ENCODE measurements at places on chromosomes 11 and 22.

- no peak for DNase-seq
Measured at GRCh38 chr11:35066783-35067423, 72.1 kb upstream of the CD44 start.

GRCh38 chr11:50182486-50182885 lies 149.8 kb downstream of the OR4C45 start:
- DNase-seq: no peak

DNA sequence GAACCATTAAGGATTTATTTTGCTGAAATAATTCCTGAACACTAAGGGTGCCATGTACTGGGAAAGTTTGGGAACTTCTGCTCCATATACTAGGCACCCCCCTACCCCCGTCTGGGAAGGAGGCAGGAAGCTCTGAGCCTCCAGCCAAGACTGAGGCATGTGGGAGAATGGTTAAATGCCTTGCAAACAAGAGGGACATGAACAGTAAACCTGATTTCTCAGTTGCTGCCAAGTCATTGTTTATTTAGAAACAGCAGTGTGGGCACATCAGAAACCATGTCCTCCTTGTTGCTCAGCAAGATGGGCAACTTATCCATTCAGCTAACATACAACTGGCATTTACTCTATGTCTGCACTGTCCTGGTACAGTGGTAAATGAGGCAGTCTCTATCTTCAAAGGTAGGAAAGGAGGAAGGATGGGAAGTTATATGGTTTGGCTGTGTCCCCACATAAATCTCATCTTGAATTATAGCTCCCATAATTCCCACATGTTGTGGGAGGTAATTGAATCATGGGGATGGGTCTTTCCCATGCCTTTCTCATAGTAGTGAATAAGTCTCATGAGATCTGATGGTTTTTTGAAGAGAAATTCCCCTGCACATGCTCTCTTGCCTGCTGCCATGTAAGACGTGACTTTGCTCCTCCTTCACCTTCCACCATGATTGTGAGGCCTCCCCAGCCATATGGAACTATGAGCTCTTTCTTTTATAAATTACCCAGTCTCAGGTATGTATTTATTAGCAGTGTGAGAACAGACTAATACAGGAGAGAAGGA lies 459.1 kb downstream of the MIAT start:
- DNase-seq: no peak

DNA sequence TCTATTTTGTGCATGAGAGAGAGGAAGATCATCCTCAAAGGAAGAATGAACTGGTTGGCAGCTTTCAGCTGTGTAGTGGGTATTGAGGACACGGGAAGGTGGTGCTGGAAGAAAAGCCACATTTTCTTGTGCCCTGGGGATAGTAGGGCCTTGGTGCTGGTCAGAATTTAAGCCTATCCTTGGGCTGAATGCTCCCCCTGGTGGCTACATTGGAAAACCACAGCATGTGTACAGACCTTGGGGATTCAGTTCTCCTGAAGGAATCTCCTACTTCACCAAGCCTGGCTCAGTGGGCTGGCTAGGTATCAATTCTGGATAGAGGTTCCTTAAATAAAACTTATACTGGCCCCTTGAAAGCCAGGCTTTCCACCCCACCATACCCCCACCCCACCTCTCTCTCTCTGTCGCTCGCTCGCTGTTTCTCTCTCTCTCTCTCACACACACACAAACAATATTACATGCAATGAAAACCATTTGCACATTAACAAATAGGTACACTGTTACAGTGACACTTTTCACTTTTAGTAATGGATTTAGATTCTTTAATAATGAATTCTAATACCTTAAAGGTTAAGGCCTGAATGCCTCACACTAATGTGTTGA lies 2.8 kb upstream of the OR51M1 start:
- peak; percentile 43 for DNase-seq

- DNase-seq: no peak
Measured at GRCh38 chr11:123760894-123761293, 6.6 kb upstream of the OR6X1 start.

DNA sequence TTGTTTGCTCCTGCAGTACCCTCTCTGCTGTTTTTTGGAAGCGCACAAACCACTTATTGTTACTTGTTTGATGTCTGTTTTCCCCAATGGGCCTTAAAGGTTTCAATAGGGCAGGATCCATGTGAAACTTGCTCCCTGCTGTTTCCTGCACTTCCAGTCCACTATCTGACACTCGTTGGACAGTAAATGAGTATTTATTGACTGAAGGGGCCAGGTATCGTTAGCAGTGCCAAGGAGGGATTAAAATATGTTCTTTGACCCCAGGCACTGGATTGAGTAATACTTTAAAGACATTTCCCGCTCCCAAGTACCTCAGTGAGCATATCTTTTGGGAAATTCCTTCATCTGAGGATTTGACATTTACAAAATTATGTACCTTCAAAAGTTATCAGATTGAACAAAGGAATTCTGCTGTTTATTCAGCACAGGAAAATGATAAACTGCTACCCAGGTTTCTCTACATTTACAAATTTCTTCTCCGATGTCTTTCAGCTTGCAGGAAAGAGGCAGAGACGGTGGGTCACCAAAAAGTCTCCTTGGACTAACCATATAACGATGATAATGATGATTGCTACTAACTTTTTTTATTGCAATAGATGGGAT lies 23.3 kb upstream of the OR9Q2 start:
- DNase-seq: no peak

DNA sequence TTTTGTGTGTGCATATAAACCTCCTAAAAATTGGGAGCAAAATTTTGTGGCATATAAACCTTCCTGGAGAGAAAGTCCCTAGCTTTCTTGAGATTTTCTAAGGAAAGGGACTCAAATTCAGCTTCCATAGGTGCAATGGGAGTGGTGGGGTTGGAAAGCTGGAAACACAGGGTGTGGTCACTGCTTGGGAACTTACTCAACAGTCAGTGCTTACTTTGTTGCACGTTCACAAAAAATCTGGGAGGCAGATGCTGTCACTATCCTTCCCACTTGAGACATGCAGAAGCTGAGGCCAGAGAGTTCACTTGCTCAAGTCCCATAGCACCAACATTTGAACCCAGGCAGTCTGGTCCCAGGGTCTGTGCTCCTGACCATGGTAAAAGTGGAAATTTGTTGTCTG lies 3.9 kb upstream of the CATSPERZ start:
- no peak for DNase-seq

GRCh38 chr22:27270818-27271510 lies 530.6 kb downstream of the MN1 start:
- DNase-seq: no peak

DNA sequence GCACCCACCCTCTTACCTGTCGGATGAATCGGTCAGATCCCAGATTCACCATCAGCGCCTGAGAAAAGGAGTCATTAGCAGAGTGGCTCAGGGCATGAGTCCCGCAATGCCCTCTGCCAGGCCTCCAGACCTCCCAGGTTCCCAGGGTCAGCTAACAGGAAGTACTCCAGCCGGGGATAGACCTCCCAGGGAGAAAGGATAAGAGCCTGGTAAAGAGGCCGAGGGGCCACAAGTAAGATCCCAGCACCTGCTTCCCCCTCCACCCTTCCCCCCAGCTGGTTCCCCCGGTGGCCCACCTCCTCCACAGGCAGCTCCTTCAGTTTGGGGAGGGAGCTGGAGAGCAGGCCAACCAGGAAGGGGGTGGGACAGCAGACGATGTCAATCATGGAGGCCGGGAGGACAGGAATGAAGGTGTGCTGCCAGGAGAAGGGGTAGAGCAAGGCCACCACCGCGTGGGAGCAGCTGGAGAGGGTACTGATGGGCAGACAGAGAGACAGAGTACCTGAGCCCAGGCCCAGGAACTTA lies 16.4 kb downstream of the RPL27A start:
- no peak for DNase-seq

DNA sequence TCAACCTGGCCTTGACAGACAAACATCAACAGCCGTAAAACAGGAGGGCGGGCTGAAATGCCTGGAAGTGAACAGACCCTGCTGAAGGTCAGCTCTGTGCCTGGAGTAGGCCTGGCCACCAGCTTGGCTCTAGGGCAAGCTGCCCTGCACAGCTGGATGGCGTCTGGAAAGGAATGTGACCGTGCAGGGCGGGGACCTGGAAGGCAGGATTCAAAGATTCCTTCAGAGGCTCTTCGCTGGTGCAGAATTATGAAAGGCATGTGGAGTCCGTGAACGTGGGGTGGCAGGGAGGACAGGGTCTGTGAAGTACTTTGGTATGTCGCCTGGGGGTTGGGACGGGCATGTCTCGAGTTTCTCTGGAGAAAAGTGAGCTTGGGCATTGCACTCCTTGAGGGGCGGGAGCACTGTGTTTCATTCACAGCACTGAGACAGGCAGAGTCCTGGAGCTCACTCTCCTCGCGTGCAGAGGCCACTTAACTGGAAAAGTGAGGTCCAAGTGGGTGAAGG lies 1.5 kb downstream of the EHD1 start:
- DNase-seq: no peak

DNA sequence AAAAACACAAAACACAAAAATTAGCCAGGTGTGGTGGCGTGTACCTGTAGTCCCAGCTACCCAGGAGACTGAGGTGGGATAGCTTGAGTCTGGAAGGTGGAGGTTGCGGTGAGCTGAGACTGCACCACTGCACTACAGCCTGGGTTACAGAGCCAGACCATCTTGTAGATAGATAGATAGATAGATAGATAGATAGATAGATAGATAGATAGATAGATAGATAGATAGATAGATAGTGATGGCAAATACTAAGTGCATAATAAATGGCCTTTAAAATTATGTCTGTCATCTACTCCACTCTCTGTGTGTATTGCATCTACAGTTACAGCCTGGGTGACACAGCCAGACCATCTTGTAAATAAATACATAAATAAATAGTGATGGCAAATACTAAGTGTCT lies 56.0 kb upstream of the CHRM4 start:
- no peak for DNase-seq

DNA sequence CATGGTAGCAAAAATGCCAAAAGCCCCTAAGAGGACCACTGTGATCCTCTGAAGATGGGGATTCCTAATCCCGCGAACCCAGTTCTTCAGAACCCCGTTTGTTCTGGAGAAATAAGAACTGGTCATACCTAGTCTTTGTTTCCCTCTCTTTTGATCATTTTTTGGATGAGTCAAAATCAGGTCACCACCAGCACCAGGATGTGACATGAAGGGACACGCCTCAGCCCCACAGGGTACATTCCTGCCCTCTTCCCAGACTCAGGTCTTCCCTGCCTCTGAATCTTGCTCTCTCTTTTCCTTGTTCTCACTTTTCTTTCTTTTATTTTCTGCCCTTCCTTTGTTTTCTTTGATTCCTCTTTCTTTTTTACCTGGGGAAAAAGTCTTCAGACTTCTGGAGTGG lies 14.6 kb upstream of the ANO1 start:
- no peak for DNase-seq

- no peak for DNase-seq
Measured at GRCh38 chr11:19576054-19576453, 136.6 kb upstream of the NAV2 start.

- no peak for DNase-seq
Measured at GRCh38 chr11:131218542-131218941, 151.9 kb upstream of the NTM start.

DNA sequence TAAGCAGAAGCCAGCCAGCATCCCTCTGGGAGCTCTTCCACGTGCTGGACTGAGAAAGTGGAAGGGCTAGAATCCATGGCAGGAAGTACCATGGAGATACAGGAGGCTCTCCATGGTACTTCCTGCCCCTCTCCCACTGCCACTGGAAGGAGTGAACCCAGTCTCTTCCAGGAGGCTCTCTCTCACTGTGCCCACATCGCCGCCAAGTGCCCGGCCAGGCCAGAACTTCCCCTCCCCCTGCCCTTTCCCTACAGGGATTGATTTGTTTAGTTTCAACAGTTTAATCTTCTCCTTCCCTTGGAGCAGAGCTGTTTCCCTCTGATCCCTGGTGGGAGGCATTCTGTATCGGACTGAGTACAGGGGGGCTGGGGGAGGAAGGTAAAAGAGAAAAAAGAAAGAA lies 133.6 kb downstream of the DSCAML1 start:
- DNase-seq: no peak

Data from astrocyte of the cerebellum (primary cell).